Muscle of leg (tissue), 16 donors: ENCODE measurements at places on chromosomes 3 and 15.

DNA sequence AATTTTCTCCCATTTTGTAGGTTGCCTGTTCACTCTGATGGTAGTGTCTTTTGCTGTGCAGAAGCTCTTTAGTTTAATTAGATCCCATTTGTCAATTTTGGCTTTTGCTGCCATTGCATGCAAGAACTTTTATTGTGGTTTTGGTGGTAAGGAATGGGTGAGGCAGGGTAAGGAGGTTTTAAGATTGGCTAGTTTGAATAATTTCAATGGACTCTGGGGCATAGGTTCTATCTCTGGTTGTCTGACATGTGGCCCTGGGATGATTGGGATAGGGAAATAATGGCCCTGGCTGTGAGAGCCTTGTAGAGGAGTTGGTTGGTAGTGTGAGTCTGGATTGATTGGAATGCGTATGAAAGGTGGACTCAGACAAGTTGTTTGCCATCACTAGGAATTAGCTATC is 38.0 kb downstream of the SEC22A start:
- DNase-seq = no peak

DNA sequence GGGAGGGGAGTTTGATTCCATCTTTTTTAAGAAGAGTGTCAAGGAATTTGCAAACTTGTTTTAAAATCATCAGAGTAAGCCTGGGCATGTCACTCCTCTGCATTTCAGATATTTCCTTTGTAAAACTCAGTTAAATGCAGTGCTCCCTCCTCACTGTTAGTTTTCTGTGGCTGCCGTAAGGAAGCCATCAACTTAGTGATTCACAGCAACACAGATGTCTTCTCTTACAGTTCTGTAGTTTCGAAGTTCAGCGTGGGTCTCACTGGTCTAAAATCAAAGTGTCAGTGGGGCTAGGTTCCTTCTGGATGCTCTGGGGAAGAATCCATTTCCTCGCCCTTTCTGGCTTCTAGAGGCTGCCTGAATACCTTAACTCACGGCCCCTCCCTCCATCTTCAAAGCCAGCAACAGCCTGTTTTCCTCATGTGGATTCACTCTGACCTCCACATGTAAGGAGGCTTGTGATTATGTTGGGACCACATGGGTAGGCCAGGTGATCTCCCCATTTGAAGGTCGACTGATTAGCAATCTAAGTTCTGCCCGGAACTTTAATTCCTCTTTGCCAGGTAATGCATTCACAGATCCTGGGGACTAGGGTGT is 12.4 kb downstream of the ISG20 start:
- DNase-seq = no peak

GRCh38 chr3:9500108-9501050 is 53.2 kb downstream of the LHFPL4 start:
- no peak for DNase-seq

- no peak for DNase-seq
Measured at GRCh38 chr3:84968701-84969235, 10.0 kb downstream of the CADM2 start.

DNA sequence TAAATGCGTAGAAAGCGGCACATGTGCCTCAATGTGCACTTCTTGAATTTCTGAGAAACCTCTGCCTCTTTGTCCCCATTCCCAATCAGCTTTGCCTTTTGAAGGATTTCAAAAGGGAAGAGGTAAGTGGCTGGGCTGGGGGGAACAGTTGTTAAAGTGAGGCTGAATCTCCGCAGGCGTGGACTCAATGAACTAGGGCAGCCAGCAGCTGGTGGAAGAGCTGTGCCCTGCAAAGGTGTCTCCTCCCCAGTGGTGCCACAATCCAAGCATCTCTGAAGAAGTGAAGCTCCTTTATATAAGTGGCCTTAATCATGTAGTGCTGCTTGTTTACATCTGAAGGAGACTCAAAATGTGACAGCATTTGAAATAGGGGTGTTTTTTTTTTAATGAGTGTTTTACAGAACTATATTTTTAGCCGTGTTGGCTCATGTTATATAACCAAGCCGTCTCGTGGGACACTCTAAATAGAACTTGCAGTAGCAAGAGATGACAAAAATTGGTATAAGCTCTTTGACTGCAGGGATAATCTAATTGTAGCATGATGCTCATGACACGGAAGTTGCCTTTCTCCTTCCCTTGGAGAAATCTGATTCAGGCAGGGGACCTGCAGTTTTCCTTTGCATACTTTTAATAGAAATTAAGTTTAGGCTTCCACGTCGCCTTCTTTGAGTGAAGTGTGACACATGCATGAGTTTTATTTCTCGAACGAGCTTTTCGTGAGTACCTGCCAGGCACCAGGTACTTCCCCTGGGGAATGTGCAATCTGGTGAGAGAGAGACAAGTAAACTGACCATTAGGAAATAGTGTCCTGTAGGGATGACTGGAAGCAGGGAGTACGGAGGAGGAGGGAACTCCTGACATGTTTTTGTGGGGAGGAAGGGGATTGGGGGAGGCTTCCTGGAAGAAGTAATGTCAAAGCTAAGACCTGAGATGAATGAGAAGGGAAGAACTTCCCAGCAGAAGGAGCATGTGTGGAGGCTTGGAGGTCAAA is 179.7 kb upstream of the BHLHE40 start:
- no peak for DNase-seq

- peak; percentile 48 for DNase-seq
Measured at GRCh38 chr15:68349151-68349550, 71.6 kb downstream of the FEM1B start.

DNA sequence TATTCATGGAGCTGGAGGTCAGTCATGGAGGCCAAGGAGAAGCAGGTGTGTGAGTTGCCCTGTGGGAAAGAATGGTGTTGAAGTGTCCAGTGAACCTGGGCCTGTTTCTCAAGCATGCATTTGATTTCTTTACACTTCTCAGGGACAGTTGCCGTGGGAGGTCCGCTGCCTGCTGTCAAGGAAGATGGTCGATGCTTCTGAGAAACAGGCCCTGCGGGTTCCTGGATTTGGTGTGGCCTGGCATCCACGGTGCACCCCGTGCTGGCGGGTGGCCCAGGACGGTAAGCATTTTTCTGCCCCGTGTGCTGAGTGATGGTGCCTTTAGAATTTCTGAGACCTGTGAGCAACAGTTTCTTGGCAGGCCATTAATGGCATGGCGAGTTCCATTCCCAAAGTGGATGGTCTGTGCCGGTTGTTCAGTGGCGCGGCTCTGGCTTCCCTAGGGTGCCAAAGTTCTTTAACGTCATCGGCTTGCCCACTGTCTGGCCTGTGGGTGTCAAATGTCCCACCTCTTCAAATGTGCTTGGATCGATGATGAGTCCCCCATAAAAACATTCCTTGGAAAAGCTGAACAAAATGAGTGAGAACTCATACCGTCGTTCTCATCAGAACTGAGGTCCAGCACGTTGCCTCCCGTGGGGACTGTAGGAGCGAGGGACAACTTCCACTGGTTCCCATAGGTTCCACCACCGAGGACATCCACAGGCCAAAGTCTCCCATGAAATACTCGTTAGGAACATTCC is 107.2 kb downstream of the SNRPN start:
- DNase-seq = no peak

- peak; percentile 54 for DNase-seq
Measured at GRCh38 chr15:77988347-77989295, 88.9 kb downstream of the TBC1D2B start.

- no peak for DNase-seq
Measured at GRCh38 chr3:140276703-140277102, 341.7 kb downstream of the CLSTN2 start.

DNA sequence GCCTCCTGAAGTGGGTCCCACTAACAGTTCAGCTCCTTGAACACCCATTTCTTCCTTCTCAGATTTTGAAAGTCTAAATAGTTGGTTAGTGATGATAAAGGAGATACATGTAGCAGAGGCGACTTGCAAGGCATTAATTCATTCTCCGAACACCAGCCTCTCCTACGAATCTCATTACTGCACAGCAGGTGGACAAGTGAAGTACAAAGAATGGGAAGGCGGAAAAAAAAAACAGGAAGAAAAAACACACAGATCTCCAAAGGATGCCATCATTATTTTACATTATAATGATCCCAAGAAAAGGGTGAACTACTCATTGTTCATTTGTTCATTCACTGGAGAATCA is 276.5 kb downstream of the MAGI1 start:
- DNase-seq = no peak

DNA sequence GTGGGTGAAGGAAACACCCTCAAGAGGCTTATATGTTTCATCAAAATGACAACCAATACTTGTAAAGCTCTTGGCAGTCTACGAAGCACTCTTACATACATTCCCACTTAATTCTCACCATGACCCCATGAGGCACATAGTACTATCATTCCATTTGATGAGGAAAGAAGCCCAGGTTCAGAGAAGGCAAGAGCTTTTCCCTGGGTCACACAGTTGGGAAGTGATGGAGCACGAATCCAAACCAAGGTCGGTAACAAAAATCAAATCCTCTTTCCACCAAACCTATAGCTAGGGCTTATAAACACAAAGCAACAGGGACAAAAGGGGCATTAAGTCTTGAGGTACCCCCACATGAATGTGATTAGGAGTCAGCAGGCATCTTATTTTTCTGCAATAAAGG is 187.1 kb downstream of the UACA start:
- DNase-seq = no peak

GRCh38 chr15:20356444-20356910 is 185.1 kb downstream of the GOLGA6L6 start:
- DNase-seq = no peak

GRCh38 chr3:139585820-139586219 is 46.3 kb upstream of the RBP1 start:
- no peak for DNase-seq

DNA sequence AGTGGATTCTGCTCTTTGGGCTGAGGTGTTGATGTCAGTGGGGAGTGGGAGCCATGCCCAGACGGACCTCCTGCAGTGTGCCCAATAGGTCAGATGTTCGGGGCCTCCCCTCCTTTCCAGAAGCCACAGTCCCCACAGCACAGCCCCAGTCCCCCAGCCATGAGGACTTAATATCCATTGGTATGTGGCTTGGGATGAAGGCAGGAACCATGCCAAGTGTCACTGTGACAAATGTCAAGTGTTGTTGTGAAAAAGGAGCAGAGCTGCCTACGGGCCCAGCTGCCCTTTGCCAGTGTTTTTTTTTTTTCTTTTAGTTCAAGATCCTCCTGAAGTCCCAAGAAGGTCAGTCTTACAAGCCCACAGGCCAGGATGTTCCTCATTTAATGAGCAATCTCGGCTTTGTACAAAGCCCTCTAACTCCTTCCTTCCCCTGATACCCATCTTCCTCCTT is 12.2 kb downstream of the SEMA3G start:
- DNase-seq = peak; percentile 56

GRCh38 chr15:81825136-81825535 is 220.7 kb downstream of the MEX3B start:
- DNase-seq = no peak

DNA sequence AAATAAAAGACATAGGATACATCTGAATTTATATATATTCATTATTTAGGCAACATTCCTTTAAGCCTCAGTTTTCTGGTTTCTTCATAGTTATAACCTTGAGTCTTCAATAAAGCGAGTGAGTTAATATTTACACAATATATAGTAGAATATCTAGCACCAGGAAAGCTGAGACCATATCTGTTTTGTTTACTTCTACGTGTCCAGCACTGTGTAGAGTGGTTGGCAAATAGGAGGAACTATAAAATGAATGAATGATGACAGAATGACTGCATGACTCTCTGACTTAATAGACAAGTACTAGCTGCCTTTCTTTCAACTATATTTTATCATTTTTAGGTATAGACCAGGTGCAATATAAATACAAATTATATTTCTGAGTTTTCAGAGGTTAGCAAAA is 197.8 kb upstream of the RBMS3 start:
- no peak for DNase-seq

DNA sequence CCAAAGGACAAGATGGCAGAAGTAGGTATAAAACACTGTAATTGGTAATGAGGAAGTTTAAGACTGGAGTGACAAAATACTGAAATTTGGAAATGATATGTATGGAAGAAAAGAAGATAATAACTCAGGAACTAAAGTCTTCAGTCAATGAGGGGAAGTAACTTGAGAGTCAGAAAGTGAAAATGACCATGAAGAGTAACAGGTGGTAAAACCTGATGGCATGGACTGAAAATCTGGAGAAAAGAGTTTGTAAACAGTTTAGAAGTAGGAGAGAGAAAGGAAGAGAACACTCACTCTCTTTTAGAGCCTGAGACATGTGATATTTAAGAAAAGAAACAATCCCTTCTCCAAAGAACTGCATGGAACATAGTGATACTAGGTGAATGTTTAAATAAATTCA is 387.9 kb downstream of the PYDC2 start:
- DNase-seq = no peak

- DNase-seq = peak; percentile 21
Measured at GRCh38 chr3:191290311-191291025, 38.7 kb upstream of the CCDC50 start.

DNA sequence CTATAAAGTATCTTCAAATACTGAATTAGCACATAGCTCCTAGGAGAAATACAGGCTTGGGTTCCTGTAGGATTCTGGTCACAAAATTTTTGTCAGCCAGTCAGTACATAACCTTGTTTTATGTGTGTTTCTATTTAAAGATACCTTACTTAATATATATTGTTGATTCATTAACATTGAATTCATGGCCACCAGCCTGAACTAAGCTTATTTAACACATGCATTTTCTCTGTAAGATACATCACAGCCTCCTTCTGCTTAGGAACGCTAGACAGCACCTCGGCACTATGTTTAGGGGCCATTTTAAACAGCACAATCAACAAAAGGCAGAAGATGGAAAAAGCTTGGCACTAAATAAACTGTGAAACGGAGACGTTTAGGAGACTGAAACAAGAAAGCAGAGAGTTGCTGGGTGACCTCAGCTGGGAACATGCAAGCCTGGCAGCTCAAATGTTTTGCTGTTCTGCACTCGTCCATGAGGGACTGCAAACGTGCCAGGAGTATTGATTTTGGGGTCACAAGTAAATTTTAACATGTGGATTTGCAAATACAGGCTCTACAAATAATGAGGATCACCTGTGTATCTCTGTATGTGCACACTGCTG is 432.2 kb upstream of the TPM1 start:
- DNase-seq = no peak

- no peak for DNase-seq
Measured at GRCh38 chr3:78941587-78941986, 826.2 kb downstream of the ROBO1 start.

DNA sequence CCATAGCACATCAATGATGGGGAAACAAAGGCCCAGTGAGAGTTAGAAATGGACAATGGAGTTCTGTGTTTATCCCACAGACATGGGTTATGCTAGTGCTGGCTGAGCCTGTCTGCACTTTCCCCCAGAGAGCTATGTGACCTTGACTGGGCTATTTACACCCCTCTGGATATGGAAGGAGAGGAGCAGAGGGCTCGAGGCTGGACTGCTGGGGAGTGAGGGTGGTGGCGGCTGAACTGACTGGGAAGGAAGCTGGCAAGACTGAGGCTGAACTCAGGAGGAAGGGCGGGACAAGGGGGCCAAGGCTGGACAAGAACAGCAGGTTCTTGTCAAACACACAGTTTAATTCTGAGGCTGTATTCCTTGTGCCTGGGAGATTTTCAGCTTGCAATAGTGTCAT is 10.8 kb upstream of the INSYN1 start:
- no peak for DNase-seq

GRCh38 chr15:100788418-100789105 is 91.1 kb upstream of the ALDH1A3 start:
- DNase-seq = no peak

GRCh38 chr15:101251830-101252820 is at the start of gene CHSY1:
Gene CHSY1, minus strand, starts transcription at chr15:101252048. Its CDS starts 592 bp downstream, at chr15:101251456.
- peak; percentile 99 for DNase-seq
